GDM1 (cell line): ENCODE measurements at places on chromosomes 6 and 20.

- no peak for DNase-seq
Observed at GRCh38 chr6:54681987-54682386, 164.6 kb upstream of the FAM83B start.

- DNase-seq, result no peak
Observed at GRCh38 chr20:63315731-63316491, 22.9 kb downstream of the COL20A1 start.

DNA sequence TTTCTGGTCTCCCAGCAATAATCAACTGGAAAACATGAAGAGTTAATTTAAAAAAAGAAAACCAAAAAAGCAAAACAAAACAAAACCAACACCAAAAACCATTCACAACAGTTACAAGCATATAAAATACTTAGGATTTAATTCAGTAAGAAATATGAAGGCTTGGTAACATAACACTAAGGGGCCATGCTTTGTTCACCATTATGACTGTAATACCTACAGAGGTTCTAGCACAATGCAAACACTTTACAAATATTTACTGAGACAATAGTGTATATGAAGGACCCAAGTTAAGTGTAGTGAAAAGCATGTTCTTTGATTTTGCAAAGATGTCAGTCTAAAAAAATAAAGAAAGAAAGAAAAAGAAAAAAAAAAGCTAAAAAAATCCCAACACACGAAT is 109.8 kb upstream of the EMILIN3 start:
- no peak for DNase-seq

- DNase-seq, result peak; percentile 5
Observed at GRCh38 chr6:32047855-32048766, 9.9 kb downstream of the CYP21A2 start.

DNA sequence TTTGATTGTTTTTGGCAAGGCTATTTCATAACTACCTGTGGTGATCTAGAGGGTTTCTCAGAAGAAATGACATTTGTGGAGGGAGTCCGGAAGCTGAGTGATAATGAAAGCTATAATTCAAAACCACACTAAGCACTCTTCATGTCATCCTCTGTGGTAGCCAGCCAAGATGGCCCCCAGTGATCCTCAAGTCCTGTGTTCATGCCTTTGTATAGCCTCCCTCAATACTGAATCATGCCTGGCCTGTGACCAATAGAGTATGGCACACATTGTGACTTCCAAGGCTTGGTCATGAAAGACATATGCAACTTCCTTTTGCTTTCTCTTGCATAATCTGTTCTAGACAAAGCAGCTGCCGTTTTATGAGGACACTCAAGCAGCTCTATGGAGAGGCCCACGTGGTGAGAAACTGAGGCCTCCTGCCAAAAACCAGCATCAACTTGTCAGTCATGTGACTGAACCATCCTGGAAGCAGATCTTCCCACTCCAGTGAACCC is 12.8 kb upstream of the DNAAF9 start:
- DNase-seq, result no peak

DNA sequence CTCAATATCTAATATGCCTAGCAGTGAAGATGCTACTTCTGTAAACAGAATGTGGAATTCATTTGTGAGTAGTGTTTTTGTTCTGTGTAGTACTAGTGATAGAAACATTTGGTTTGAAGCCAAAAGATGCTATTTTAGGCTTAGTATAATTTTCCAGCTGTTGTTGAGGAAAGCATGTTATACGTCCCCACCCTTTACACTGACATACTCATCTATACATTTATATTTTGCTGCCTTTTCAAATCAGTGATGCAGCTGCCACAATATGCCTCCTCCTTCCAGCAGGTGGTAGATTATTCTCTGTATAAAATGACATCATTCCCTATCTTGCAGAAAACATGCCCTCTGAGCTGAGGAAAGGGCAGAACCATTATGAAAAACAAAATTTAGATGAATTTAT is 1217.6 kb upstream of the GJE1 start:
- no peak for DNase-seq

DNA sequence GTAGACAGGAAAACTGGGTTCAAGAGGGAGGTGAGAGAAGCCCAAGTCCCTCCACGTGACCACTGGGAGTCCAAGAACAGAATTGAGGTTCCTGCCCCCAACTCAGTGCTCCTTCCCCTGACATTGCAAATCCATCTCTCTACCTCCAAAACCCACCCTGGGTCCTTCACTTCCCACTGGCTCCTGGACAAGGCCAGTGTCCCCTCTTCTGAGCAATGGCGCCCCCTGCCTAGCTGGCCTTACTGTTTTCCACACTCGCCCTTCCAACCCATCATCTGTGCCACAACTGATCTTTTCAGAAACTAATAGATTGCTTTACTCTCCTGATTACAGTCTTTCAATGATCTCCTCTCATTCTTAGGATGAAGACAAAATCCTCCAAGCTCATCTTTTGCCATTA is 200.3 kb downstream of the ANKRD60 start:
- no peak for DNase-seq

DNA sequence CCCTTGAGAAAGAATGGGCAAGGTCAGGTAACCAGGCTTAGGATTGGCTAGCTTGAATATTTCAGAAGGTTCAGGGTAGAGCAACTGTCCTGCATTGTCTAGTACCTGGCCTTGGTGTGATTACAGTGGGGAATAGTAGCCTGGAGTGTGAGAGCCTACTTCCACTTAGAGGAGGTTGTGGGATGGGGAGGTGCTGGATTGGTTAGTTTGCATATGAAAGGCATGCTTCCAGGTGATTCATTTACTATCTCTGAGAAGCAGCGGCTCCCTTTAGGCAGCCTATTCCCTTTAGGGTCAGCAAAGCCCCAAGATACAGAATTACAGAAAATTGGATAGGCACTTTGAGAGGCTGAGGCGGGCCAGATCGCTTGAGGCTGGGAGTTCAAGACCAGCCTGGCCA is 25.0 kb upstream of the SCGN start:
- no peak for DNase-seq

DNA sequence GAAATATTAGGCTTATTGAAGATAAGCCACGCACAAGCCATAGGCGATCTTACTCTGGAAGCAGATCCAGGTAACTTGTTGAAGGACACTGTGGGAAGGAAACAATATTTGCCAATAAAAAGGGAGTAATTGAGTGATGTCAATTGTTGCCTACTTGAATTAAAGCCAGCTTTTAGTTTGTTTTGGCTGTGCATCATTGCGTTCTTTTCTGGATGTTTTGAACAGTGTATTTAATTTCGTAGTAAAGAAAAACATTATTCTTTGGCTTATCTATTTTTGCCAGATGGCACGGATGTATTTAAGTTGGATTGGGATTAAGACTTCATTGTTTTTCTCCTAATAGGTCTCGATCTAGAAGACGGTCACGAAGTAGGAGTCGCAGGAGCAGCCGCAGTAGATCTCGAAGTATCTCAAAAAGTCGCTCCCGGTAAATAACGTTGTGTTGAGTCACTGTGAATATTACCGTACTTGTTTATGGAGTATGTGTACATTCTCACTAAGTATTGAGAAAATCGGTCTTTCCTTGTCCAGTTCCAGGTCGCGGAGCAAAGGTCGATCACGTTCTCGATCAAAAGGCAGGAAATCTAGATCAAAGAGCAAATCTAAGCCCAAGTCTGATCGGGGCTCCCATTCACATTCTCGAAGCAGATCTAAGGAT is 2.6 kb downstream of the SRSF6 start:
- no peak for DNase-seq

- no peak for DNase-seq
Observed at GRCh38 chr6:10692965-10693538, 1.4 kb downstream of the C6orf52 start.

GRCh38 chr6:54730767-54731630 is 115.6 kb upstream of the FAM83B start:
- DNase-seq, result no peak

GRCh38 chr6:38095054-38095453 is 275.5 kb downstream of the ZFAND3 start:
- no peak for DNase-seq

DNA sequence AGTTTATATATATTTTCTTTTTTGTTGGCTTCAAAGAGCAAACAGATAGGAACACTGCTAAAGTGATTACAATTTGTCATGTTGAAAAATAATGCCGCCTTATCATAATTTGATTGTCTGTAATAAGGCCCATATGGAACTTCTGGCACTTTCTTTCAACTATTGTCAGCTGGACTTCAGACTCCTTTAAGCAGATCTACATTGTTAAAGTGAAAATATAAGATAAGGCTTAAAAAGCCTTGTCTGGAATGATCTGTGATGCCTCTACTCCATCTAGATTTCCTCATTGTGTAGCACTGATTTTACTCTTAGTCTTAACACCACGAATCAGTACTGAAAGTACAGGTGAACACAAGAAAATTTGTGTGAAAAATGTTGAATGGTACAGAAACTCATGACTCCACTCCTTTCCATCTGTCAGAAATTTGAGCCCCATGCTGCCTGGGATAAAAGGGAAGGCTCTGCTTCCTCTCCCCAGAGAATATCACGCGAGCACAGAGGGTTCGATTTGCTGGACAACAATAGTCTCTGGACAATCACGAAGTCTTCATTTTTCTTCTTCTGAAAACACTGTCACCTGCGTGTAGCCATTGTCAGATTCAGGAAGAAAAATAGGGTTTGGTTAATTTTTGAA is 56.0 kb downstream of the BCAS1 start:
- no peak for DNase-seq

DNA sequence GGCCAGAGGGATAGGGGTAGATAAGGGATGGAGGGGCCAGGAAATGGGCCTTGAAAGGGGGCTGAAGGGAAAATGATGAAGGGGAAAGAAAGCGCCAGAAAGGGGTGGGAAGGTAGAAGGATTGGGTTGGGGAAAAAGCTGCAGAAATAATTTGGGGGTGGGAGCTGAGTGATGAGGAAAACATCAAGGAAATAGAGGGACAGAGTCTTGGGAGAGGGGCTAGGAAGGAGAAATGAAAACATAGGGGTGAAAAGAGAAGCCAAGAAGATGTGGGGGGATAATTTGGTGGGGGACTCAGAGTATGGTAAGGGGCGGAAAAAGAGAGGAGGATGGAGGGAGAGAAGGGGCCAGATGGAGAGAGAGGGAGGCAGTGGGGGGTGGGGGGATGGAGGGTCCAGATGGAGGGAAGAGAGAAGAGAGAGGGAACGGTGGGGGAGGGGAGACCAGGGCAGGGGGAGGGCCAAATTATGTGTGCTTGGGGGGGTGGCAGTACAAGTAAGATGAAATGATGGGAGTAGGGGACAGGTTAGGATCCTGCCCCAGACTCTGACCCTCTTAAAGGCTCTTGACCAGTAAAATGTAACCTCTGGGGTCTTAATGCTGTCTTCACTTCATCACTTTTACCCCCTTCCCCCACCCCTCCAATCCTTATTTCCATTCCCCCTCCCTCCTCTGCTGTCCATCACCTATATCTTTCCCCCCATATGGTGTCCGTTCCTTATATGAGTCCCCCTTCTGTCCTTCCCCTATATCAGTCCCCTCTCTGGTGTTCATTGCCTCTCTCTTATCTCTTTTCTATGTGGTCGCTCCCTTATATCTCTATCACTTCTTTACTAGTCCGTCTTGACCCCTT is 852 bp downstream of the SYNGAP1 start:
- DNase-seq, result no peak

- no peak for DNase-seq
Observed at GRCh38 chr20:52130406-52130805, 61.2 kb downstream of the ZFP64 start.

DNA sequence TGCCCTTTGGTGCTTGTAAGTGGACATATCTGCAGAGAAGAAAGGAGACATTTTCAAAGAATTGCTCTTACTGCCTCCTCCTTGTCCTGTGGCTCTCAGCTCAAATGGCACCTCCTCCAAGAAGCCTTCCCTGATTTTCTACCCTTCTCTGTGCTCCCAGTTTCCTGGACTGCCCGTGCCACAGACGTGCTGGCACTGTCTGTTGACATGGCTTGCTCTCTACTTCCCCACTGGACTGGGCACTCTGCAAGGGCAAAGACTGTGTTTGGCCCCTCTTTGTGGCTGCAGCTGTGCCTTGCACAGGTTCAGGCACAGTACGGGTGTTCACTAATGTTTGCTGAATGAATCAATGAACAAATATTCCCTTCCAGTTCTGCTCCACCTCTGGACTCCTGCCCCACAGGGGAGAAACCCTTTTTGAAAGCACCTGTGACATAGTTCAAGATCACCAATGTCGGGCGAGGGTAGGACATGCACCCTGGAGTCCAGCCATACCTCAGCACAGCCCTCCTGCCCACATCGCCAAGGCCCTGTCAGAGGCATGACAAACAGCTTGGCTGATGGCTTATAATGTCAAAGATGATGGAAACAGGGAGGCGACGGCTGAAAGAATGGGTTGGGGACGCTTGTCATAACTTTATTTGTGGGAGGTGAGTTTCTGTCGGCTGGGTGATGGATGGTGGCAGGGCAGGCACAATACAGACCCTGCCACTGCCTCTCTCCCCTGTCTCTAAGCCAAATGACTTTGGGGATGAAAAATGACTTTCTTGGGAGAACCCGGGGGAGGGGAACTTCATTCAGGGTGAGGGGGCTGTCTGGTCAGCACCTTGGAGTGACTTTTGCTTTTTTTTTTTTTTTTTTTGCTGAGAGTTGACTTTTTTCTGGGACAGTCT is 15.6 kb upstream of the CTNNBL1 start:
- DNase-seq, result no peak
